Pancreas (tissue), 10 donors: ENCODE measurements at places on chromosomes 13 and 19. TPM values are rescaled to one million over a fixed set of nuclear protein-coding genes. Genes with fewer than 3 reads are reported as not detected.

Gene CGB8
- polyA plus RNA-seq: not detected

Gene DCT
- 0.66 TPM for polyA plus RNA-seq

Gene CYP2F1
- polyA plus RNA-seq: not detected

Gene FPR2
- not detected for polyA plus RNA-seq

Gene ZNF497
- polyA plus RNA-seq: 4.7 TPM

Gene ANKLE1
- 0.35 TPM for polyA plus RNA-seq

Gene F10
- 59.4 TPM for polyA plus RNA-seq

Gene MYO1F
- polyA plus RNA-seq: 1.9 TPM

Gene HIF3A
- 27.6 TPM for polyA plus RNA-seq

Gene LIM2
- not detected for polyA plus RNA-seq

Gene PABPC3
- polyA plus RNA-seq: 0.07 TPM

Gene LILRB1
- polyA plus RNA-seq: 0.57 TPM

Gene PNMA8B
- polyA plus RNA-seq: 1.2 TPM

Gene NLRP11
- polyA plus RNA-seq: 0.04 TPM

Gene SYNE4
- 7.3 TPM for polyA plus RNA-seq

Gene KIR3DL1
- polyA plus RNA-seq: not detected

Gene MEIS3
- 16.0 TPM for polyA plus RNA-seq

Gene GRK1
- polyA plus RNA-seq: 0.02 TPM

Gene KLK3
- polyA plus RNA-seq: 0.27 TPM

Gene C13orf46
- 12.0 TPM for polyA plus RNA-seq

Gene ZNF296
- 2.0 TPM for polyA plus RNA-seq

Gene DACH1
- 1.3 TPM for polyA plus RNA-seq

Gene IGFL1
- polyA plus RNA-seq: not detected

Gene CLDND2
- 7.7 TPM for polyA plus RNA-seq

Gene URAD
- not detected for polyA plus RNA-seq

Gene ZIK1
- 0.87 TPM for polyA plus RNA-seq

Gene ZNF793
- polyA plus RNA-seq: 3.6 TPM

Gene AP1M2
- 55.3 TPM for polyA plus RNA-seq

Gene HCN2
- 0.27 TPM for polyA plus RNA-seq

Gene ZNF439
- polyA plus RNA-seq: 7.5 TPM

Gene ITGBL1
- 1.5 TPM for polyA plus RNA-seq

Gene SMIM7
- 77.8 TPM for polyA plus RNA-seq

Gene RNF225
- polyA plus RNA-seq: not detected

Gene ACP5
- polyA plus RNA-seq: 11.4 TPM

Gene VAV1
- 1.0 TPM for polyA plus RNA-seq

Gene ANGPTL8
- 2.2 TPM for polyA plus RNA-seq

Gene ZNF285
- 0.80 TPM for polyA plus RNA-seq

Gene SLC25A41
- polyA plus RNA-seq: 0.85 TPM

Gene C5AR2
- polyA plus RNA-seq: 0.12 TPM

Gene ONECUT3
- polyA plus RNA-seq: not detected

Gene LPAR2
- polyA plus RNA-seq: 28.6 TPM

Gene C19orf85
- not detected for polyA plus RNA-seq

Gene SWSAP1
- polyA plus RNA-seq: 1.8 TPM

Gene PSG3
- not detected for polyA plus RNA-seq

Gene COX6B2
- polyA plus RNA-seq: 0.42 TPM

Gene ATP8B3
- polyA plus RNA-seq: 0.56 TPM

Gene CXCL17
- polyA plus RNA-seq: 4.3 TPM

Gene CATSPERD
- not detected for polyA plus RNA-seq

Gene NKG7
- 0.80 TPM for polyA plus RNA-seq

Gene IZUMO1
- 1.9 TPM for polyA plus RNA-seq

Gene FREM2
- 2.3 TPM for polyA plus RNA-seq
